ENCODE measurements at places on chromosomes 7 and 10.

DNA sequence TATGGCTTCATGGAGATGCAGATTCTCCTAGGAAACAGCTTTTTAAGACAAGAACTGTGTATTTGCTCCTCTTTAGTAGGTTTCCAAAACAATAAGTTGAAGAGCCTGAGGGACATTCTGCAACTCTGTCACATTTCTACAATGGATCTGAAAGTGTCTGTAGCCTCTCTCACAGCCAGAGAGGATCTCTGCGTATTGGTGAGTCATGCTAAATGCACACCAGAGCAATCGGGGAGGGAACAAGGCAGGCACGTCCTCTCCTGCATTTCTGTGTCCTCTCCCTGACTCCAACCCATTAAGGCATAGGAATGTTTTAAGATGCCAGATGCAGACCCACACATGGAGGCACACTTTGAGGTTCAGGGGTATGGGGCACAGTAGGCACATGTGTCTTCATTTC is 1126.4 kb upstream of the GHITM start:
- no peak for DNase-seq

- DNase-seq, result no peak
These were observed 49.1 kb downstream of the GCC1 start for GRCh38 chr7:127536394-127536691.

DNA sequence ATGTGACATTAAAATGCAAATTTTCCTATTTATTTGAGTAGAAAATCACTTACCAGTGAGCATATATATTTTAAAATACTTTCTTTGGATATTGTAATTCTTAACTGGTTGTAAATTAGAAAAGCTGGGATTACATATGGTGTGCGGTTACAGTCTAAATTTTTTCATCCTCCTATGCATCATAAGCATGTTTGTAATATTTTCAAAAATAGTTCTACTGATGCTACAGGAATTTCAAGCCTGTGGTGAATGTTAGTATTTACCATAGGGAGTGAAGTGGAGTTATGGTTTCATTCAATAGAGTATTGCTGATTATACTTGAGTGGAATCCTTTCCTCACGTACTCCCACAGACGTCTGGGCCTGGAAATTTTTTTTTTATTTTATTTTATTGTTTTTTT is 34.6 kb upstream of the ST7 start:
- no peak for DNase-seq

DNA sequence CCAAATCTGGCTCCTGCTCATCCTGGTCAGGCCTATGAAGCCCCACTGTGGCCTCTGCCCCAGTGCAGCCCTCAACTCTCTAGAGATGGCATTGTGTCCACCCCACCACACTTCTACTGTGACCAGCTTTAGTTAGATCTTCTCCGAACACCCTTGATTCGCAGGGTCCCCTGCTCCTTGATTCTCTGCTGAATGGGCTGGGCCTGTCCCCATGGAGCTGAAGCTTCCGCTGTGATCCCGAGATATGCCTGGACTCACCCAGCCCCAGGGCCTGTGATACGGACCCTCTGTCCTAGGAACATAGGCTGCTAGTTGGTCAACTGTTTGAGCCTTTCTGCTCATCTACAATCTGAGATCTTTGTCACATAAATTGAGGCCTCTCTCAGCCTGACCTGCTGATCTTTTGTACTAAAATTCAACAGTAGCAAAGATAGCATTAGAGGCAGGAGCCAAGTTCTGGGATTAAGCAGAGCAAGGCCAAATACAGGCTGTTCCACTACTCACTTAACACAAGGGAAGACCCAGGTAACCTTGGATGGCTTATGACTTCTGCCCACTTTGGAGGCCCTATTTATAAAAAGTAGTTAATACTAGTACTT is 6.5 kb upstream of the PPIF start:
- no peak for DNase-seq

DNA sequence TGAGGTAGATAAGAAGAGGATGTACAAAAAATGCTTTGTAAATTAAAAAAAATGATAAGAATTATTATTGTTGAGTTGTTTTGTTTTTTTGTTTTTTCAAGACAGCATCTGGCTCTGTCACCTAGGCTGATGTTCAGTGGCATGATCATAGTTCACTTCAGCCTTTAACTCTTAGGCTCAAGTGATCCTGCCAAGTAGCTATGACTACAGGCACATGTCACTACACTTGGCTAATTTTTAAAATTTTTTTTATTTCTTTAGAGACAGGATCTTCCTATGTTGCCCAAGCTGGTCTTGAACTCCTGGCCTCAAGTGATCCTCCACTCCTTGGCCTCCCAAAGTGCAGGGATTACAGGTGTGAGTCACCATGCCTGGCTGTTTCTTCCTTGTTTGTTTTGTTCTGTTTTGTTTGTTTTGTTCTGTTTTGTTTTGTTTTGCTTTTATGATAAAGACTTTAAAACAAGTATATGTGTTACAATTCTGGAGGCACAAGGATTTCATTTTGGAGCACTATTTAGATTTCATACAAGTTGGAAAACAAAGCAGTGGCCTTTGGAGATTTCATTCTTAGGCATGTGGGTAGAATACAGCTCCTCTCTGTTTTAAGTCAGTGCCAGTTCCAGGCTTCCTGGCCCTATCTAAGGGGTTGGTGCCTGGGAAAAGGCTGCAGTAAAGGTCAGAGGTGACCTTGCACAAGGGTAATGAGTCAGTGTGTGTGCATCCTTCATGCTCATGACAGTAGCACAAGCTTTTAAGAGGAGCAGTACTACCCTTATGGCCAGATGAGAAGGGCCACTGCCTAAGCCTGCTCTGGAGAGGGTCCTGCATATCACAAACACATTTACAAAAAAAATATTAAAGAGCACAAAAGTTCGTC is 17.9 kb downstream of the FGFBP3 start:
- DNase-seq, result no peak

DNA sequence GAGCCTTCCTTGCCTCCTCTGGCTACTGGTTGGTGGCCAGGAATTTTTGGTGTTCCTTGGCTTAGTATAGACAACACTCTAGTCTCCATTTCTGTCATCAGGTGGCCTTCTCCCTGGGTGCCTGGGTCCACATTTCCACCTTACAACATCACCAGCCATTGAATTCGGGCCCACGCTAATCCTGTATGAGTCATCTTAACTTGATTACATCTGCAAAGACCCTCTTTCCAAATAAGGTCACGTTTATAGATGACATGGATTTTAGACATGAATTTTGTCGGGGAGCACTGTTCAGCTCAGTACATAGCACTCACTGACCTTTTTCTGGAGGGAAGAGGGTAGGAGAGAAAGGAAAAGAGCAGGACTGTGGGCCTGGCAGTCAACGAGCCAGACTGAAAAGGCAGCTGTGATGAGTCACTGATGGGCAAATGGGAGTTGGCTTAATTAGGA is 39.4 kb downstream of the MMRN2 start:
- no peak for DNase-seq

- no peak for DNase-seq
These were observed 267.1 kb downstream of the ARL4A start for GRCh38 chr7:12954380-12955033.

- peak; percentile 52 for DNase-seq
These were observed 94.7 kb upstream of the EFCAB10 start for GRCh38 chr7:105675934-105676371.

DNA sequence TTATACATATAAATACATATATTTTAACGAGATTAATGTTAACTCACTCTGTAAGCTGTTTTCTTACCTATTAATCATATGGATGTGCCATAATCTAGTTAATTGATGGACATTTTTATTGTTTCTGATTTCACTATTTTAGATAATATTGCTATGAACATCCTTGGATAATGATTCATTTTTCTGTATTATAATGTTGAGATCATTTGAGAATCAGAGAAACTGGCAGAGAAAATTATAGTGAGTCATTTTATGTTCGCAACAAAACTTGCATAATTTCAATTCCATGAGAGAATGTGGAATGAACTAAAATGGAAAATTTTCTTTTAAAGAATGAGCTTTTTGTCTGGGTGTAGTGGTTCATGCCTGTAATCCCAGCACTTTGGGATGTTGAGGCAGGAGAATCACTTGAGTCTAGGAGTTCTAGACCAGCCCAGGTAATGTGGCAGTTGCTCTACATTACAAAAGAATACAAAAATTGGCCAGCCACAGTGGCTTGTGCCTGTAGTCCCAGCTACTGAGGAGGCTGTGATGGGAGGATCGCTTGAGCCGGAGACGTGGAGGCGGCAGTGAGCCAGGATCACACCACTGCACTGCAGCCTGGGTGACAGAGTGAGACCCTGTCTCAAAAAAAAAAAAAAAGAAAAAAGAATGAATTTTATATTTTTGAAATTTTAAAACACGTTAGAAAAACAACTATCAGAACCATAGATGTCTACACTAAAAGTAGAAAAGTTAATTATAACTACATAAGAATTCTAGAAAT is 40.5 kb downstream of the PAPSS2 start:
- no peak for DNase-seq

GRCh38 chr7:138945154-138945553 is 36.0 kb downstream of the KIAA1549 start:
- no peak for DNase-seq

GRCh38 chr7:24975644-24976260 is 4.2 kb downstream of the OSBPL3 start:
- DNase-seq, result no peak

DNA sequence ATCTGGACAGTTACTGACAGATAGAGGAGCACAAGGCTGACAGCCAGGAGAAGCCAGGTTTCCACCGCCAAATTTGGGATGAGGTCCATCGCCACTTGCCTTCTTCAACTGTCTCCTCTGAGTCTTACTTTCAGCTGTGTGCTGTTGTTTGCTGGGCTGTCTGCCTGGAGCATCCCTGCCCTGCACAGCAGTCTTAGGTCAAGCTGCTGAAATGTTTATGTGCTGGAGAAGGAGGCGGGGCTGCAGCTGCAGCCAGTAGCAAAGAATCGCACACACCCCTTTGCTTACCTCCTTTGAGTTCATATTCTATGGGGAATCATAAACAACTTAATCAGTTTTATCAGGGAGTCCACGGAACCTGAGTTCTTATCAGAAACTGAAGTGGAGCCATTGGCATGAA is 20.1 kb upstream of the CYP3A5 start:
- no peak for DNase-seq

DNA sequence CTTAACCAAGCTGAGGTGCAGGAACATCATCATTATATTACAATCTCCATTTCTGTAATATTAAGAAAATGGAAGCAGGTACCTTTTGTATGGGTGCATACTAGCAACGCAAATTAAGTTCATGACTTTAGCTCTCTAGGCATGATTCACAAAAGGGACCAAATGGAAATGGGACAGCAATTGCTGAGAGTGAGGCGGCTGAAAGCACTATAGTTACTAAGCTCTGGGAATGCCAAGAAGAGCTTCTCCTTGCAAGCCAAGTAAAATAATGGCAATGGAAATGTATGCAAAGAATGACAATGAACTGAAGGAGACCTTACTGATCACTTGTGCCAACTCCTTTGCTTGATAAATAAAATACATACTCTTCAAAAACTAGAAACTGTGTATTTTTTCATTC is 36.2 kb upstream of the RNF148 start:
- no peak for DNase-seq

GRCh38 chr7:121395494-121395960 is 581 bp downstream of the FAM3C start:
- DNase-seq, result peak; percentile 42

DNA sequence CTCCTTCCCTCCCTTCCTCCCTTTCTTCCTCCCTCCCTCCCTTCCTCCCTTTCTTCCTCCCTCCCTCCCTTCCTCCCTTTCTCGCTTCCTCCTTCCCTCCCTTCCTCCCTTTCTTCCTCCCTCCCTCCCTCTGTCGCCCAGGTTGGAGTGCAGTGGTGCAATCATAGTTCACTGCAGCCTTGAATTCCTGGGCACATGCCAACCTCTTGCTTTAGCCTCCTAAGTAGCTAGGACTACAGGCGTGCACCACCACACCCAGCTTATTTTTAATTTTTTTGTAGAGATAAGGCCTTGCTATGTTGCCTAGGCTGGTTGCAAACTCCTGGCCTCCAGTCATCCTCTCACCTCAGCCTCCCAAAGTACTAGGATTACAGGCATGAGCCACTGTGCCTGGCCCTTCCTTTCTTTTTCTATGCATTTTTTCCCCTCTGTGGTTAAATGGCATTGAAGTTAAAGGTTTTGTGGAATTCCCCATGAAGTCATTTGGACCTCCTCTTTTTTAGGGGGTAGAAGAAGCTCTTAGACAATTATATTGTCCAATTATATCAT is 9.6 kb downstream of the KLHDC10 start:
- DNase-seq, result no peak

DNA sequence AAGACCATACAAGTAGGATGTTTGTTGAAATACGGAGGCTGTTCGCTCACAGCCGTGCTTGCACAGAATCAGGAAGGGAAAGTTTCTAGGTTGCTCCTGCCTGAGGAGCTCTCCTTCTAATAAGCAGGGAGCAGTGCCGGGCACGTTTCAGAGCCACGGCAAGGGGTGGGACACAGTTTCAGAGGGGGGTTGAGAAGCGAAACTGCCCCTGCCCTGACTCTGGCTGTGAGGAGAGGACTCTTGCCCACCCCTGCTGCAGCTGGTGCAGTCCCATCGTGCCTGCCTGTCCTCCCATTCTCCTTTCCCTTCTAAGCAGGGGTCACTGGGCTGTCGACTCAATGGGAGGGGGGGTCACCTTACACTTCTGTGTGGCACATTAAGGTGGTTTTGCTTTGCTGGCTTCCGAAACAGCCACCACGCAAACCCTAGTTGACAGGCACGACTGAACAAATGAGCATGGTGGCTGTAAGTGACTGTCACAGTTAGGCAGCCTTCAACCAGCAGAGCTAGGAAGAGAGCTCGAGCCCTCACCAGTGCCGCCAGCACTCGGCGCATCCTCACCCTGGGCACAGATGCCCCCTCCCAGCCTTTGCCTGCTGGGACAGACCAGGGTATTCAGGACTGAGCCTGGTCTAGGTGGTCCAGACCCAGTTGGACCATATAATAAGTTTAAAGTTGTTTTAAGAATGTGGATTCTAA is 37.5 kb downstream of the ZNF467 start:
- DNase-seq, result no peak

DNA sequence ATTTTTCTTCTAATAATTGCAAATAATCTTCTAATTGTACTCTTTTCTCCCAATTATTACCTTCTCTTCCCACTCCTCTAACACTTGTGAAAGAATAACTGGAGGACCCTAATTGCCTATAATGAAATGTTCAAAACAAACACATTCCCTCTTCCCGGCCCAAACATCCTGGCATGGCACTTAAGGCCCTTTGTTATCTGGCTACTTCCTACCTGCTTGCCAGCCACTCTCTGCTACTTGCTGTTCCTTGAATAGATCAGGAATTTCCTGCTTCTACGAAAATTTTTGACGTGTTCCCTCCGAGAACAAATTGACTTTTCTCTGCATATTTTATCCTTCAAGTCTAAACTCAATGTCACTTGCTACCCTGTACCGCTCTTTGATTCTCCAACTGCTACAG is 56.1 kb upstream of the NOBOX start:
- DNase-seq, result no peak
